ENCODE measurements at places on chromosomes 16 and 17. TPM values are rescaled to one million over a fixed set of nuclear protein-coding genes. Genes with fewer than 3 reads are reported as not detected.

SP2 gene
- 19.4 TPM for polyA plus RNA-seq

TMIGD1 gene
- not detected for polyA plus RNA-seq

MAPK7 gene
- 21.1 TPM for polyA plus RNA-seq

MSLN gene
- 1.0 TPM for polyA plus RNA-seq

CCL3 gene
- polyA plus RNA-seq = 6.2 TPM

HLF gene
- 4.2 TPM for polyA plus RNA-seq

CBX8 gene
- not detected for polyA plus RNA-seq

EXOC3L1 gene
- 10.1 TPM for polyA plus RNA-seq

C17orf107 gene
- polyA plus RNA-seq = 9.2 TPM

KIF2B gene
- polyA plus RNA-seq = not detected

SPNS2 gene
- 6.3 TPM for polyA plus RNA-seq

CALB2 gene
- polyA plus RNA-seq = 0.69 TPM

GLOD4 gene
- polyA plus RNA-seq = 53.0 TPM

HBA1 gene
- polyA plus RNA-seq = 6,850 TPM

ZPBP2 gene
- not detected for polyA plus RNA-seq

TM4SF5 gene
- not detected for polyA plus RNA-seq

C16orf86 gene
- 2.0 TPM for polyA plus RNA-seq
